Stimulated activated CD4-positive, alpha-beta T cell treated with anti-CD3 and anti-CD28 coated beads, Interleukin-15, amount 100 ng/mL, for 48 hours (primary cell): ENCODE measurements at places on chromosomes 4 and X.

DNA sequence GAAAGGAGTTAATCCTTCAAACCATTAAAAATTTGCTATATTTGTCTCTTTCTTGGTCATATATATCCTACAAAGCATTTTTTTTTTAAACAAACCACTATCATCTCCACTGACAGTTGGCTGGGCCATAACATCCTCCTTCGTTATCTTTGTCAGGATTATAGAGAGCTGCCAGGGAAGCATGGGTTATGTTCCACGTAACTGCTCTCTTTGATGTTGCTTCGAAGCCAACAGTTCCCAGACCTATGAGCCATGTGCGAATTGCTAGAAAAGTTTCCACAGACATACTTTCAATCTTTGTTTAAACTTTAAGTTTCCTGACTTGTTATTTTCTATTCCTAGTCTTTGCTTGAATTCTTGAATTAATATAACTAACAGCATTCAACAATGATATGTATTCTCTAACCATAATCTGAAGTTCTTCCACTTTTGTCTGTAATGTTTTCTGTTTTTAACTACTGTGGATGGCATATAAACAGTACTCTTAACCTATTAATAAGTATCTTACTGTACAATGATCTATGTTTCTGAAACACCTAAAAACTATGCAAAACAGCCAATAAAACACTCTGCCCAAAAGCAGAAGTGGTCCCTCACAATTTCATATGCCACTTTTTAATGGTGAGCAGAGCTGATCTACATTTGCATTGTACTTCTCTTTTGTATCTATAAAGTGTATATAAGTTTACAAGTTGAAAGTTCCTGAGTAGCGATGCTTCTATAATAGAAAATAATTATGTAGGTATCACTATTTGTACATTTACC lies 37.9 kb downstream of the EREG start:
- no peak for DNase-seq

GRCh38 chrX:140933874-140934655 lies 68.3 kb upstream of the SPANXB1 start:
- no peak for DNase-seq

DNA sequence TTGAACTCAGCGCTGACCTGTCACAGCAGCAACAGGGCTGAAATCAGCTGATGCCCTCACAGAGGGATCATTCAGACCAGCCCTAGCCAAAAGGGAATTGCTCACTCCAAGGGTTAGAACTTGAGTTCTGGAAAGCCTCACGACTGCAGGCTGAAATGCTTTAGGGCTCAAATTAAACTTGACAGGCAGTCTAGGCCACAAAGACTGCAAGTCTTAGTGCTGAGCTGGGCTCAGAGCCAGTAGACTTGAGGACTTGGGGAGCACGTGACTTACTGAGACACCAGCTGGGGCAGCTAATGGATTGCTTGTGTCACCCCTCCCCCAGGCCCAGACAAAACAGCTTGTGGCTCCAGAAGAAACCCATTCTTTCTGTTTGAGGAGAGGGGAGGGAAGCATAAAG lies 119.0 kb upstream of the SLC6A14 start:
- DNase-seq: no peak

DNA sequence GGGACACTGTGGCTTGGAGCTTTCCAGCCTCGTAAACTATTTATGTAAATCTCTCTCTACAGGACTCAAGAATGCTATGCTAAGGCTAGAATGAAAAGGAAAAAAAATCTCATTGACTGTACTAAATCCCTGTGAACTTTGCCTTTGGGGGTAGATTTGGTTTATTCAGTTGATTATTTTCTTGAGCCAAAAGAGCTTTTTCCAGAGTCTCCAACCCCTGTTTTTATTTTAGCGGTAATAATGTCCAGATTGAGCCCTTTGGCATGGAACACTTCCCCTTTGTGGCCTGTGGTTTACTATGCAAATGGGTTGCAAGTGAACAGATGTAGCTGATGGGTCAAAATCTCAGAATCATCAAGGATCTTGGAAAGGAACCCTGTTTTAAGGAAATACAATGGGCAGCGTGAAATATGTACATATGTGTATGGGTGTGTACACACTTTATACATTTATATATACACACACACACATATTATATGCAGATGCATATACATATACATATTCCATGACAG lies 72.9 kb downstream of the FAM9B start:
- no peak for DNase-seq

DNA sequence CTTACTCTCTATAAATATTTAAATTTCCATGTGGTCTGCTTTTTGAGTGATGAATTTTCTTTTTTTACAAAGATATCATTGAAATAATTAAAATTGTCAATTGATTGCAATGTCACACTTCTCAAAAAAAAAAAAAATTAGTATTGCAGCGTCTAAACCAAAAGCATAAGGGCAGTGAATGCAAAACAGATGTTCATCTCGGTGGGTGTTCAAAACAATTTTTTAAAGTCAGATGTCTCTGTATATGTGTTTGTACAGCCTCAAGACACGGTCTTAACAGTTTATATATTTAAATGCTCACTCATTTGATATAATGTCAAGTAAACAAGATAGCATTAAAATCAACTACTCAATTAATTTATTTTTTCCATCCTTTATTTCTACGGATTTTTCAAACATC lies 52.3 kb downstream of the PALLD start:
- DNase-seq: no peak

- no peak for DNase-seq
Measured at GRCh38 chr4:2478229-2478628, 9.3 kb downstream of the RNF4 start.
